Urothelium cell line (cell line): ENCODE measurements at places on chromosomes 16 and 17.
A peak's percentile ranks its signal among the peaks of the same experiment; 100 is the strongest.

DNA sequence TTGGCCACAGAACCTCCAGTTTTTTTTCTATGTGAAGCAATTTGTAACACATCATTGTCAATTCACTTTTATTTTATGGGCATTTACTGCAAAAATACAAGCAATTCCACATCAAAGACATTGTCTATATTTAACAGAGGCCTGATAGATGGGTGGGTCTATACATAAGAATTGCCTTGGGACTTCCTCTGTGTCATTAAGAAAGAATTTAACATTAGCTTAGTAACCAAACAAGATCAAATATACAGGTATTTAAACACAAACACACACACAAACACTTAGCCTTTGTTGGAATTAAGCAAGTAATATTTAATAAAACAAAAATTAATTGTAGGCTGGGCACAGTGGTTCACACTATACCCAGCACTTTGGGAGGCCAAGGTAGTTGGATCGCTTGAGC, 4.3 kb upstream of the PITPNC1 start:
- DNase-seq = no peak

GRCh38 chr16:16992975-16993765, 477.6 kb downstream of the XYLT1 start:
- no peak for DNase-seq

DNA sequence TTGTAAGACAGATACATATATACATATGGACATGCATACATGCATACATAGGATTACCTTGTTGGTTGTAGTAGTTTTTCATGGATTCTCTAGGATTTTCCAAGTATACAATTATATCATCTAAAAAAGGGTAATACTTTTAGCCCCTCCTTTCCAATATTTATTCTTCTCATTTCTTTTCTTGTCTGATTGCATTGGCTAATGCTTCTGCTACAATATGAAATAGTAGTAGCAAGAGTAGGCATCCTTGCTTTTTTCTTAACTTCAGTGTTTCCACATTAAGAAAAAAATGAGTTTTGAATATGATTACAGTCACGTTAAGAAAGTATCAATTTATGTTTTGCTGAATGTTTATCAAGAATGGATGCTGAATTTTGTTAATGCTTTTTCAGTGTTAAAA, 58.0 kb downstream of the RBFOX3 start:
- DNase-seq = no peak

GRCh38 chr17:17440938-17441675, 35.7 kb upstream of the MED9 start:
- DNase-seq = no peak

GRCh38 chr16:28492511-28492910, 637 bp upstream of the CLN3 start:
- DNase-seq = no peak

DNA sequence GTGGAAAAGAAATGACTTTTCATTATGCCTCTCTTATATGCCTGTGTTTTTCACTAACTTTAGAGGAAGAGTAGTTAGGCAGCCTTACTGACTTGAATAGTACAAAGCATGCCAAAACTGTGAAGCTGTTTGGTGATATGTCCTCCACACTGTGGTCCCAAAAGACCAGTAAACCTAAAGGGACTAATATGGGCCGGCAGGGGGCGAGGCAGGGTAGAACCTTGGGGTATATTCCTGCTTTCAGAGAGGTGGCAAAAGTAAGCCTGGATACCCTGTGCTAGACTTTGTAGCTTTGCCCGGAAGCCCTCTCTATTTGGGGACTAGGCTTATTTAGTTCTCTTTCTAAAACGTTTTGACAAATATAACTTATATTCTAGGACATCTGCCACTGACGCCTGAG, 36.5 kb upstream of the VWA3A start:
- no peak for DNase-seq

GRCh38 chr17:79070266-79070880, 4.3 kb upstream of the ENGASE start:
- no peak for DNase-seq

DNA sequence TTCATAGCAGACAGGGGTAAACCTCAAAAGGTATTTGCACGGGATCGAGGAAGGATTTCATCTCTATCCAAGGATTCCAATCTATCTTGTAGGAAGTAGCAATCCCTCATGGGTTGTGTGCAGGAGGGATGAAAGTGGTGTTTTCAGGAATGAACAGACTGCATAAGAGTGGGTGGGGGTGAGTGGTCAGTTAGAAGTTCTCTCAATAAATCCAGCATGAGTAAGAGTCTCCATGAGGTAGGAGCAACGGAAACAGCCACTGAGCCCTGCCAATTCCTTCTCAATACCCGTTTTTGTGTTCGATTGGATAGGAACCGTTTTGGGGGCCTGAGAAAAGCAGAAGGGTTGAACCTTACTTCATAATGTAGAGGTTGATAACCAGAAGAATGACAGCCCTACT, 375.6 kb downstream of the SOX9 start:
- DNase-seq = no peak

- DNase-seq = no peak
Measured at GRCh38 chr16:85197611-85198566, 85.6 kb upstream of the CIBAR2 start.

GRCh38 chr17:17359271-17359670, 56.1 kb downstream of the NT5M start:
- no peak for DNase-seq

DNA sequence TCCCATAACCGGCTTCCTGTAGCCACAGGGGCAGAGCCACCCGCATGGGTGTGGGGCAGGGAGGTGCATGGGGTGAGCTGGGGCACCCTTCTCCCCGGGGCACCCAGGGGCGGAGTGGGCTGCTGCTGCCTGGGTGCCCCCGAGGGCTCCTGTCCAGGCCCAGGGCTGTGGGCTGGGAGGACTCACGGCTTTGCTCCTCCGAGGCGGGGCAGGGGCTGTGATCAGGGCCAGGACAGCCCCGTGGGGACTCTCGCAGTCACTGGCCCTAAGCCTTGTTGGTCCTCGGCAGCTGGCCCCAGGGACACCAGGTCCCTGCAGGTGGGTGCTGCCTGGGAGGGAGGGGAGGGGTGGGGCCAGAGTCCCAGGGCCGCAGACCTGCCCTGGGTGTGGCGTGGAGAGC, 19.7 kb downstream of the CACNA1H start:
- no peak for DNase-seq

DNA sequence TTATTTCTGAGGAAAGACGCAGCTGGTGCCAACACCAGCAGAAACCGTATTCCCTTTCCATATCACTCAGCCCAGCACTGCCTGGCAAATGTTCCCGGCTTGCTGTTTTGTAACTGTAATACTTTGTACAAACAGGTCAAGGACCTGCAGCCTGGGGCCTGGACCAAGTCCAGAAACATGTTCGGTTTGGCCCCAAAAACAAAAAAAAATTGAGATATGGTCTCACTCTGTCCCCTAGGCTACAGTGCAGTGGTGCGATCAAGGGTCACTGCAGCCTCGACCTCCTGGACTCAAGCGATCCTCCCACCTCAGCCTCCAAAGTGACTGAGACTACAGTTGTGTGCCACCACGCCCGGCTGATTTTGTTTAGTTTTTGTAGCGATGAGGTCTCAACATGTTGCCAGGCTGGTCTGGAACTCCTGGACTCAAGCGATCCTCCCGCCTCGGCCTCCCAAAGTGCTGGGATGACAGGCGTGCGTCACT, 1.2 kb downstream of the HAGH start:
- no peak for DNase-seq

DNA sequence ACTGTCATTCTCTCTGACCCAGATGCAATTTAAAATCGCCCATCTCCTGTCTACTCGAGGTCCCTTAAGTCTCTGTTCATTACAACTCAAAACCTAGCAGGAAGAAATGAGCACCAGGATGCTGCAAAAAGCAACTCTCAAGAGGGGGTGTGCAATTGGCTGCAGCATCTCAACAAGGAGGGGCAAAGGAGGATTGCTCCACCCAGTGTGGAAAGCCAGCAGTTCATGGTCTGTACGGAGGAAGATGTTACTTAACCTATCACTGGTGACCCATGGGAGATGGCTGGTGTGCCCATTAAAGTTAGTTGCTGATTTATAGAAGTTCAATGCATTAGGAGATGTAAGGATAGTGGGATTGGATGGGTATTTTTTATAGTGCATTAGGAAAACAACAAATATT, 147.4 kb downstream of the CDK5R1 start:
- DNase-seq = no peak

- no peak for DNase-seq
Measured at GRCh38 chr17:75250009-75250471, 11.4 kb downstream of the GGA3 start.

- no peak for DNase-seq
Measured at GRCh38 chr16:14325502-14326401, 254.6 kb downstream of the MRTFB start.

- no peak for DNase-seq
Measured at GRCh38 chr16:73154063-73154870, 106.3 kb upstream of the ZFHX3 start.

GRCh38 chr17:5665164-5665563, 80.9 kb upstream of the NLRP1 start:
- no peak for DNase-seq

DNA sequence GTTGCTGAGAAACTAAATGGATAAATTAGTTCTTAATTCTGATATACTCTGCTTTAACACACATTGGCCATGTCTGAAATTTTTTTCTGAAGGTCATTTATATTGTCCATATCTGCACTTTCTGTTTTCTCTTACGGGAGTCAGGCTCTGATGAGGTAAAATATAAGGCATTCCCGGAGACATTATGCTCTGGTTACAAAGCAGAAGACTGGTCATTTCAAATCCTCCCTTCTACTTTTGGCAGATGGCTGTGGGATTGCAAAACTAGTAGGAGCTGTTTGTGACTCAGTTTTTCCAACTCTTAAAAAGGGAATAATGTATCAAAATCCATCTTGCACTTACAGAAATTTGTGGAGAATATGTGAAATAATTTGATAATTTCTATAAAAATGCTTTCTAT, 92.2 kb upstream of the CPHXL start:
- no peak for DNase-seq

- DNase-seq = no peak
Measured at GRCh38 chr16:53220585-53220984, 165.8 kb downstream of the CHD9 start.

DNA sequence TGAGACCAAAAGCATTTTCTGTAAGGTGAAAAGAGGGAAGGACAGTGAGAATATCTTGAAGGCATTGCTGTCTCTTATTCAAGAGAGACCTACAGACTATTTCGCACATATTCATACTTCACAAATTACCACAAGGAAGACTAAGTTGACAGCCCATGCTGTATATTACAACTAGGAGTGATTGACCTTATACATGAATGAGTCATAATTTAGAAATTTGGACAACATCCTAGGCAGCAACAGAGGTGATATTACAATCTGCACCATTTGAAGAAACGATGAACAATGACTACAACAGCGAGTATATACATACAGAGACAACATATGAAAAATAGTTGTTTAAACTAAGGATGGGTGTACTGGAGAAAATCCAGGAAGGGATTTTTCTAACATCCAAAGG, 971.7 kb downstream of the CDH11 start:
- no peak for DNase-seq

- no peak for DNase-seq
Measured at GRCh38 chr16:77335652-77336234, 99.1 kb downstream of the ADAMTS18 start.

GRCh38 chr16:53202398-53202797, 147.6 kb downstream of the CHD9 start:
- DNase-seq = no peak

- DNase-seq = no peak
Measured at GRCh38 chr17:8918807-8919465, 46.6 kb downstream of the PIK3R5 start.

GRCh38 chr16:64165368-64165767, 956.5 kb downstream of the CDH11 start:
- DNase-seq = no peak

DNA sequence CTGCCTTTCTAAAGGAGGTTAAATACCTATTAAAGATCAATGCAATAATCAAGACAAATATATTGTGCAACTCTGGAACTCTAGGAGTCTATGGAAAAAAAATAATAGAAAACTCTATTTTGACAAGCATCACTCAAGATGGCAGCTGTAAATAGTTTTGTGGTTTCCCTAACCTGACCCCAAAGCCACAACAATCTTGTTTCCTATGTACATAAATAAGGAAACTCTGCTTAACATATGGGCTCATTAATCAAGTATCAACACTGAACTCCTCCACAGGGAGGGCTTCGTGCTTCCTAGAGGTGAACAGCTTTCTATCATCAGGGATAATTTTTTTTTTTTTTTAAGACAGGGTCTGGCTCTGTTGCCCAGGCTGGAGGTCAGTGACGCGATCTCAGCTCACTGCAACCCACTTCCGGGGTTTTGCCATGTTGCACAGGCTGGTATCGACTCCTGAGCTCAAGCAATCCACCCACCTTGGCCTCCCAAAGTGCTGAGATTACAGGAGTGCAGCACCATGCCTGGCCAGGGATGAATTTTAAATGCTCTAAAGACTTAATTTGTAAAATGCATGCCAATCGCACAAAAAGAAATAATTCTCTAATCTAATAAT, 42.5 kb downstream of the ARHGAP17 start:
- DNase-seq = no peak

- DNase-seq = peak; percentile 12
Measured at GRCh38 chr17:5557485-5557884, 26.8 kb downstream of the NLRP1 start.

DNA sequence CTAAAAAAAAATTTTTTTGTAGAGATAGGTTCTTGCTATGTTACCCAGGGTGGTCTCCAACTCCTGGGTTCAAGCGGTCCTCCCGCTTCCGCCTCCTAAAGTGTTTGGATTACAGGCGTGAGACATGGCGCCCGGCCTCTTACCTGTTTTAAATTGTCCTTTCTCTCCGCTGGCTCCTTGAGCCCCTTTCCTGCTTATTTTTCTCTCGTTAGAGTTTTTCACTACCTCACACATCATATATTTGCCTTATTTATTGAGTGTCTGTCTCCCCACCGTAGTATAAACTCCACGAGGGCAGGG, 760 bp upstream of the SEC14L5 start:
- no peak for DNase-seq

GRCh38 chr17:71522383-71522782, 598.4 kb upstream of the SOX9 start:
- DNase-seq = no peak

DNA sequence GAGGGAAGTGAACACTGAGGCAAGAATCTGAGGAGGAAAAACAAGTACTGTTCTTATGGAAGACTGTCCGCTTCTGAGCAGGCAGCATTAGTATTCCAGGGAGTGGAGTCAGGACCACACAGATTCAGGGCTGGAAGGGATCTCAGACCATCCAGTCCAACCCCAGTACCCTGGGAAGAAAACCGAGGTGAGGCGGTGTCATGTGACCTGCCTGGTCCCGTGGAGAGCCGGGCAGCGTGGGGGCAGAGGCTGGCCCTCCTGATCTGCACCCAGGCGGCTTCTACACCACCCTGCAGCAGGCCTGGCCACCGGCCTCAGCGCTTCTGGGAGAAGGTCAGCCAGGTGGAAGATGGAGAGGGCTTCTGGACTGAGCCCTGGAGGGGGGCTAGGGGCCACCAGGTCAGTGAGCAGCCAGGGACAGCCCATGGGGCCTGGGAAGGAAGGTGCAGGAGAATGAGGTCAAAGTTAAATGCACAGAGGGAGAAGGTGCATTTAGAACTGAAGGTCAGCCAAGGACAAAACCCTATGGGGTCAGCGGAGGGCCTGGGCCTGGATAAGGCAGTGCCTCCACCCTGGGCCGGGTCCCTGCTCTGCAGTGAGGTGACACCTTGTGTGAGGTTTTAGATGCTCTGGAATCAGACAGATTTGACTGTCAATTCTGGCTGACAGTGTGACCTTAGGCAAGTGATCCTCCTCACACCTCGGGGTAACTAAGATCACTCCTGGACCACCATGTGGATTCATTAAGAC, 45.9 kb downstream of the VAC14 start:
- no peak for DNase-seq

- no peak for DNase-seq
Measured at GRCh38 chr17:38510421-38511149, 82.3 kb downstream of the ARHGAP23 start.
